ENCODE measurements at places on chromosomes 6 and 20. TPM values are rescaled to one million over a fixed set of nuclear protein-coding genes. Genes with fewer than 3 reads are reported as not detected.

DNA sequence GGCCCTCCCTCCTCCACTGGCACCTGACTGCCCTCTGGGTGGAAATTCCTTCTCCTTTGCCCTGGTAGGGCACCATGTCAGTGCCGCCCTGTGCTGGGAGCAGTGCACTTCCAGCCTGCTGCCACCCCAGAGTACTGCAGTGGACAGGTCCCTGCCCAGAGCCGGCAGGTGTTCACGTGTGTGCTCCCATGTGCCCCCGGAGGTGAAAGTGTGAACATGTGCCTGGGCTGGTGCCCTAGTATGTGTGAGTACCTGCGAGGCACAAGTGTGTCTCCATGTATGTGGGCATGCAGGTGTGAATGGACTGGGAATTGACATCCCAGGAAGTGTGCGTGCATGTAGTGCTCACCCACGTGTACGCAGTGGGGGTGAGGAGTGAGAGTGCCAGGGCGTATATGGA is 29.4 kb downstream of the SDCBP2 start:
- DNase-seq = peak; percentile 26

DNA sequence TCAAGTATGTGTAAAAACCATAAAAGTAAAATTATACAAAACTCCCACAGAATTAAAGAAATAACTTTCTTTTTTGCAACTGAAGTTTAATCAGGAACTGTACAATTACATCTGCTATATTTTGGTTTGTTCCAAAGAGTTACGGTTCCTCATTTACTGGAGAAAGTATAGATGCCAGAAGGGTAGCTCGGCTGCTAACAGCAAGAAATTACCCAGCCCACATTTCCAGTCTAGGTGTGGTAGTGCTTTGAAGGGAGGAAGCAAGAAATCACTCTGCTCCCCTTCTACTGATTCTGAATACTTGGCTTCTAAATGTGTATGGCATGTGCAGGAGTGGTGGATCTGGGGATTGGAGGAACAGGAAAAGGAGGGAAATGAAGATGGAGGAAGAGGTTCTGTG is 441.3 kb downstream of the CDC5L start:
- DNase-seq = no peak

- no peak for DNase-seq
Observed at GRCh38 chr20:32592022-32592421, 6.9 kb upstream of the NOL4L start.

- no peak for DNase-seq
Observed at GRCh38 chr20:44955270-44955669, 4.9 kb downstream of the TOMM34 start.

DNA sequence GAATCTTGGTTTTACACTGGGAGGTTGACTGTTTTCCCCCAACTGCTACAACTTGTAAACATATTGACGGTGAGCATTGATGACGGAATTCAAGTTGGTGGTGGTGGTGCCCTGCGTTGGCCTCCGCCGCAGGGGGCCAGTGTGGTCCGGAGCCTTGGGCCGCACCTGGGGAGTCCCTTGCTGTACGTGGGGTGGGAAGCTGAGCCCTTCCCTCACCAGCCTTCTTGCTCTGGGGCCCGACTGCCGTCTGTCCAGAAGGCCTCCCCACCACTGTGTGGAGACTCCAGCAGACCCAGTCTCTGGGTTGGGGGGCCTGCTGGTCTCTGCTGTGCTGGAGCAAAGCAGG is 11.4 kb downstream of the GATA5 start:
- DNase-seq = no peak

DNA sequence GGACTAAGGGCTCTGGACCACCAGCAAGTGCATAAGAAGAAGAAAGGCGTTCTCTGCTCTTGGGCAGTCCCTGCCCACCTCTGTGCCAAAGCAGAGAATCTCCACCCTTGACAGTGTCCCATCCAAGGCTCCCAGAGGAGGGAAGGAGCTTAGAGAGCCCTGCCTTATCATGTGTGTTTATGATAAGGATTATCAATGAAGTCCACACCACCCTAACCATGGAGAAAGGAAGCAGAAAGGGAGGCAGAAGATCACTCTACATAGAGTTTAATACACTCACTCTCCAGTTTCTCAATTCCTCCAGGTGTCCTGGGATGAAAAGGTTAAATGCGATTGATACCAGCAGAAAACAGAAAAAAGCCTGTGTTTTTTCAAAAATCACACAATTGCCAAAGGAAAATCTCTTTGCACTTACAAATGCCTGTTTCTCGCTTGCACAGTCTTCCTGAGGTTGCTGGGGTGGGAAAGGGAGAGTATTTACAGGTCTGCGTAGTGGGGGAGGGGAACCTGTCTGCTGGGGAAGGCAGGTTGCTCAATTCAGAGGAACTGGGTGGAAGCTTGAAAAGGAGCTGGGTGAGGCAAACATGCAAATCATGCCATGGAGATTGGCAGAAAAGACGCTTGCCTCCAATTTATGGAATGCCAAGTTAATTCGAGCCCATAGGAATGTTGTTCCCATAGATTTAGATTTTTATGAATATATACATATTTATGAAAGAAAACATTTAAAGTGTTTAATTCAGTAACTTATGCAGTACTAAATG is 104.0 kb downstream of the EYA2 start:
- DNase-seq = peak; percentile 83

DPPA5 gene
- total RNA-seq = not detected

All from thyroid gland (tissue), 4 donors.